EL (cell line): ENCODE measurements at places on chromosomes 1 and 21.

DNA sequence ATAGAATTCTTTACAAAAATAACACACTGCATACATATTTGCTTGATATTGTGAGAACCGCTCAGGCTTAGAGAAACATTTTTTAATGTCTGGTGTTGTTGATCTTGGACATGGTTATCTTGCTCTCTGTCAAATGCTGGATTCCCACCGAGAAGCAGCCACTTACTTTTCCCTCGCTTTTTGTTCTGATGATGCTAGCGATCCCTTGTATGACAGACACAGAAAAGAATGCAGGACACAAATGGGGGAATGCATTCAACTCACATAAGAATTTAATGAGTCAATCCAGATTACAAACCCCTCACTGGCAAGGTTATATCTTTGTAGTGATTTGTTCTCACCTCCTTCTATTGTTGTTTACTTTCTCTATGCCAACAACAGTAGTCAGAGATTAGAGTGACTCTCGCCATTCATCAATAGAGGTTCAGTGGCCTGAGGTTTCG lies 76.8 kb upstream of the AKT3 start:
- peak; percentile 98 for DNase-seq

GRCh38 chr1:119603695-119604094 lies 44.4 kb downstream of the ZNF697 start:
- DNase-seq, result peak; percentile 21

DNA sequence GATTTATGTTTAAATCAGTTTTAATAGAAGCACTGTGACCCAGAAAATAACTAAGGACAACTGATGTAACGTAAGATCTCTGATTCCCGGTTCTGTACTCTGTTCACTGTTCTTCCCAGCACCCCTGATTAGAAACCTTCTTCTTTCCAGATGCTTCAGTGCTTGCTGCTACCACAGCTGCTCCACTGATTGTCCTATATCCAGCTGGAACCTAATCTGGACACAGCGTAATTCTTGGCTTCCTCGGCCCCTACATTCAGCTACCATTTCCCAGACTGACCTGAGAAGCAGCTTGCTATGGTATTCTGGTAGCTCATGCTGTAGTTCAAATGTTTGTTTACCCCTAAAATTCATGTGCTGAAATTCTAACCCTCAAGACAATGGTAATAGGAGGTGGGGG lies 302.7 kb downstream of the GRIK1 start:
- DNase-seq, result no peak

DNA sequence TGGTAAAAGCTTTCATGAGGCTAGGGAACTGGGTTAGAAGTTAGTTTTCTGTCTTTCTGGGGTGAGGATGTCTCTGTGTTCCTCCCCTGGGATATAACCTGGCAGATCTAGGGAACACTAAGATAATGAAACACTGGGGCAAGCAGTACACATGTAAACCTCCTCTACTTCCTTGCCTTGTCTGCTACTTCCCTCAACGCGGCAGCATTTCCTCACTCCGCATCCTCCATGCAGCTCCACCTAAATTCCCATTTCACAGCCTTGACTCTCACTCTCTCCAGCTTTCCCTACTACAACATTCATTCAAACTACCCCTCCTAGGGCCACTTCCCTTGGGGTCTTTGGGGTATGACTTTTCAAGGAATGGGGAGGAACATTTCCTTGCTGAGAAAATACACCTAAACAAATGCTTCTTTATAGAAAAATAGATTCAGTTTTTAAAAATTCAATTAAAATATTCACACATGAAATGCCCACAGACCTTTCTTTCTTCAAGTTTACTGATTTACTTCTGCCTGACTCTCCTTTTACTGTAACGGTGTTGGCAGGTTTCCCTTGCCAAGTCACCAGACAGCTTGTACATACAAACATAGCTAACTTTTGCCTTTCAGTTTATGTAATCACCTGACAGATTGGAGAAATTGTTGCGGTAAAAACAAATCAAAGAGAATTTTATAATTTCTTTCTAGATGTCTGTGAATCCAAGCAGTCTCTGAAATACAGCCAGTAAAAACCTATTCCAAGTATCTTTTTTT lies 90.1 kb downstream of the TNFSF18 start:
- DNase-seq, result no peak

DNA sequence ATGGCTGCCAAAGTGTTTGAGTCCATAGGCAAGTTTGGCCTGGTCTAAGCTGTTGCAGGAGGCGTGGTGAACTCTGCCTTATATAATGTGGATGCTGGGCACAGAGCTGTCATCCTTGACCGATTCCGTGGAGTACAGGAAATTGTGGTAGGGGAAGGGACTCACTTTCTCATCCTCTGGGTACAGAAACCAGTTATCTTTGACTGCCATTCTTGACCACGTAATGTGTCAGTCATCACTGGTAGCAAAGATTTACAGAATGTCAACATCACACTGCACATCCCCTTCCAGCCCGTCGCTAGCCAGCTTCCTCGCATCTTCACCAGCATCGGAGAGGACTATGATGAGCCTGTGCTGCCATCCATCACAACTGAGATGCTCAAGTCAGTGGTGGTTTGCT lies 215.8 kb upstream of the JUN start:
- DNase-seq, result no peak

- peak; percentile 1 for DNase-seq
Observed at GRCh38 chr1:164210211-164210739, 348.7 kb upstream of the PBX1 start.

DNA sequence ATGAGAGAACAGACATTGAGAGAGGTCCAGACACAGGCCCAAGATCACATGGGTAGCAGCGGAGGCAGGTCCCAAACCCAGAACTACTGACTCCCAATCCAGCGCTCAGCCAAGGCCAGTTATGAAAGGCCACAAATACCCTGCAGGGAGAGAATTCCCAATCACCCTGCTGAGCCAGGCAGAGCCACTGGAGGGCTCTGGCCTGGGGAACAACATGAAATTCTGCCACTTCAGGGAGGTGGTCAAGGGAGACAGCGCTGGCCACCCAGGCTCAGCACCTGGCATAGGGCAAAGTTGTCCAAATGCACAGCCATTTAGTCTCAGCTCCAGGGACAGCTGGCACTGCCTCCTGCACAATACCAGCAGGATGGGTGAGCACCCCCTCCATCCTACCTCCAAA lies 27.5 kb downstream of the SLC9A1 start:
- DNase-seq, result no peak

DNA sequence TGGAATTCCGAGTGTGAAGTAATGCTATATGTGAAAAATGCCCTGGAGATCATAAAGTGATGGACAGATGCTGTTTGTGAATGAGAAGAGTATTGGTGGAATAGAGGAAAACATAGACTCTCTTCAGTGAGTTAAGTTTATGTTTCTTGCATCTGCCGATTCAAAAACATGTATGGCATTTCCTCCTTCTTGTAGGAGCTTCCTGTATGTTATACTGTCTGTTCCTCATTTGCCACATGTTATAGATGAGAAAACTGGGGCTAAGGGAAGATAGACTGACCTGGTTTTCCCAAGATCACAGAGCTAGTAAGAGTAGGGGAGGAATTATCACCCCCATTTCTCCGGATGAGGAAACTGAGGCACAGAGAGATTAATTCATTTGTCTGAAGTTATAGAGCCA lies 41.1 kb upstream of the IL20 start:
- DNase-seq, result peak; percentile 36

- peak; percentile 38 for DNase-seq
Observed at GRCh38 chr1:115112496-115113375, 23.4 kb upstream of the TSPAN2 start.

DNA sequence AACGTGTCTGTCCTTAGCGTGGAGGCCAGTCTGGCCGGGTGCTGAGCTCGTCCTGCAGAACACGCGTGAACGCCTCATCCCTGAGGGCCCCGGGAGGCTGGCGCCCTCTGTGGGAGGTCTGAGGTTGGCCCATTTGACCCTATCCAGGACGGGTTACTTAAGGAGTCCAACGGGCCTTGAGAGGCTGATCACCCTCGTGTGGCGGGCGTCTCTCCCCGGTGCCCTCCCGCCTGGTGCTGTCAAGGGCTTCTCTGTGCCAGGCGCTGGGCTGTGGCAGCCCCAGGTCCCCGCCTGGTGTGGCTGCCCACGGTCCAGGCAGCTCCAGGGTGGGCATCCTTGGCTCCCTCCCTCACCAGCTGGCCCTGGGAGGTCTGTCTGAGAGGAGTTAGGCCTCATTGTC lies 9.7 kb downstream of the SKI start:
- DNase-seq, result no peak

DNA sequence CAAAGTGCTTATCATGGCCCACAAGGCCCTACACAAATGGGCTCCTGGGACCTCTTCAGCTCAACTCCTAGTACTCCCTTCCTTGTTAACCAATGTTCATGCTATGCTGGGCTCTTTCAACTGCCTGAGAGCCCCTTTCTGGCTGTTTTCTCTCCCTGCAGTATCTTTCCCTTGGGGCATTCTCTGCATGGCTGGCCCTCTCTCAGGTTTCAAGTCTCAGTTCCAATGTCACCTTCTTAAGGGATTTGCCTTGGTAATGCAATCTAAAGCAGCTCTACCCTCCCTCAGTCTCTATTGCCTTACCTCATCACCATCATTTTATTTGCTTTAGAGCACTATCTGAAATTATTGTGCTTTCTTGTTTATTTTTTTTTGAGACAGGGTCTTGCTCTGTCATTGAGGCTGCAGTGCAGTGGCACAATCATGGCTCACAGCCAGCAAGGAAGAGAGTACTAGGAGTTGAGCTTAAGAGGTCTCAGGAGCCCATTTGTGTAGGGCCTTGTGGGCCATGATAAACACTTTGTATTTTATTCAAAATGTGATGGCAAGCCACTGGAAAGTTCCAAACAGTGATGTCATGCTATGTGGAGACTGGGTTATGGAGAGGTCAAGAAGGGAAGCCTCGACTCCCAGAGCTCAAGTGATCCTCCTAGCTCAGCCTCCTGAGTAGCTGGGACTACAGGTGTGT lies 63.4 kb upstream of the SRSF10 start:
- no peak for DNase-seq

- no peak for DNase-seq
Observed at GRCh38 chr1:228081144-228081543, 1.4 kb upstream of the ARF1 start.

DNA sequence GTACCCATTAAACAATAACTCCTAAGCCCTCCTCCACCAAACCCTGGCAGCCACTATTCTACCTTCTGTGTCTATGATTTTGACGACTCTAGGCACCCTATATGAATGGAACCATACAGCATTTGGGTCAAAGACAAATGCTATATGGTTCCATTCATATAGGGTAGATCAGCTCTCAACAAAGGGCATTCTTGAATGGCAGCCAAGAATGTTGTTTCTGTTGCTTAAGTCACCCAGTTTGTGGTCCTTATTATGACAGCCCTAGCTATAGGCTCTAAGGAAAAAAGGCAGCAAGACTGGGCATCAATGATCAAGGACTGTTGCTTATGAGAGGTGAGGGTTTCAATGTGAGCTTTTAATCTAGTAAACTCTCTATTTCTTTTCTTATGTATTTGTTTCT lies 4.7 kb upstream of the SLC5A9 start:
- no peak for DNase-seq

- no peak for DNase-seq
Observed at GRCh38 chr1:23784846-23785245, 6.1 kb upstream of the LYPLA2 start.

- DNase-seq, result no peak
Observed at GRCh38 chr1:52028328-52028727, 5.3 kb downstream of the KTI12 start.

GRCh38 chr1:1903224-1903623 lies 11.8 kb upstream of the CALML6 start:
- no peak for DNase-seq

GRCh38 chr1:47337350-47337749 lies 3.8 kb downstream of the CMPK1 start:
- no peak for DNase-seq

DNA sequence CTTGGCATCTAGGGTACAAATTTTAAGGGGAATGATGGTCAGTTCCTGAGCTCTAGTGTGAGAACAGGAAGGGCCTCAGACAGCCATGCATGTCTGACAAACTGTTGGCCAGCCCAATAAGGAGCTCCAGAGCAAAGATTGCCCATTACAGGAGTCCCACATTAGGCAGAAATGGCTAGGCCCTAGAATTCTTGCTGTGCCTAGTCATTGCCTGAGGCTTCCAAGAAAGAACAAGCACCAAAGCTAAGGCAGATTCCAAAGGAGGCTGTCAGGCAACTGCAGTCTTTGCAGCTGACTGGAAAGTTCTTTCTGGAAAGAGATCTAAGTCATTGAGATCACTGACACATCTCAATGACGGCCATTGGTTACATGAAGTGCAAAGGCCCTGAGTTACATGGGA lies 3.9 kb upstream of the STIL start:
- peak; percentile 83 for DNase-seq

DNA sequence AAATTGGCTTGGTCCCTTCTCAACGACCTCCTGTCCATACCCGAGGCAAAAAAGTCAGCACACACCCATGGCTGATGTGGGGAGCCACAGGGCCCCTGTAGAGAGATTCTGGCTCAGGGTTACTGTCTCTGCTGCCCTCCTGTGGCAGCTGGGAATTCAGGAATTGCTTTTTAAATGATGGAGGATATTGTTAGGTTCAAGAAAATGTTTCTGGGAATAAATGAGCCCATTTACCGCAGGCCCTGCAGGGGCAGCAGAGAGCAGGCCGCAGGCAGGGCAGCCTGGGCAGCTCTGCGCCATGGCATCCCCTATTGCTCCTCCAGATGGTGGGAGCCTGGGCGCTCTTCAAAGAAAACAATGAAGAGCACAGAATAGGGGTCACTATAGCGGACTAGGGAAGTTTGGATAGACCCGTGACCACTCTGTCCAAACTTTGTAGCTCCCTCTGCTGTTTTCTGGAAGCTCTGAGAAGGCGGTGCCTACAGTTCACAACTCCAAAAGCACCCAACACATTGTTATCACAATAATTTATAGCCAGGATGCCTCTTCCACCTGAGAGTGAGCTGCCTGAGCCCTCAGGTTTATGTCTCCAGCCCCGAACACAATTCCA lies 201.1 kb downstream of the BACH1 start:
- peak; percentile 61 for DNase-seq

DNA sequence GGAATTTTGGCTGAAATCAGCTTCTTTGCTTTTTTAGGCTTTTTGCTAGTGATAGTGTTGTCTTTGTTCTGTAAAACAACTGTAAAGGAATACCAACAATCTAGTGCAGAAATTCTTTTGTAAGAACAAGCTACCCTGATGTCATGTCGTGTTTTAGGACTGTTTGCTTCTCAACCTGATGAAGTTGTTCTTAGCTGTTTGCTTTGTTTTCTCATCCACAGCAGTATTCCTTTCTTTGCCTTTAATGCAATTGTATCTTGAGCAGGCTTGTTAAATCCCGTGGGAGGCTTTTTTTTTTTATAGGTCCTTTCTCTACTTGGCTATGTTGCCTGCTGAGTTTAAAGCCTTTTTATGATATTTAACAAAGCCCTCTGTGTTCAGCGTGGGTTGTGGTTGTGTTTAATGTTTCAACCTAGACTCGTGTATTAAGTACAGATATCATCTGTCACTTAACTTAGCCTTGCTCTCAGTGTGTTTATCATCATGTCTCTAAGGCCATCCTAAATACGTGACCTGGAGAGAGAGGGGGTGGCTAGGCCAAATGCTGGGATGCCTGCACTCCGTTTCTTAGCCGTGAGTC lies 31.6 kb downstream of the ADARB1 start:
- DNase-seq, result no peak
